ENCODE measurements at places on chromosomes 11 and 22.

- DNase-seq, result no peak
Measured at GRCh38 chr11:129955282-129955681, 47.4 kb downstream of the PRDM10 start.

- DNase-seq, result no peak
Measured at GRCh38 chr22:48100685-48101417, 1338.4 kb downstream of the TBC1D22A start.

GRCh38 chr11:119592642-119593041 lies 136.4 kb downstream of the NECTIN1 start:
- DNase-seq, result no peak

GRCh38 chr11:68092411-68092810 lies 28.8 kb downstream of the CHKA start:
- DNase-seq, result no peak

DNA sequence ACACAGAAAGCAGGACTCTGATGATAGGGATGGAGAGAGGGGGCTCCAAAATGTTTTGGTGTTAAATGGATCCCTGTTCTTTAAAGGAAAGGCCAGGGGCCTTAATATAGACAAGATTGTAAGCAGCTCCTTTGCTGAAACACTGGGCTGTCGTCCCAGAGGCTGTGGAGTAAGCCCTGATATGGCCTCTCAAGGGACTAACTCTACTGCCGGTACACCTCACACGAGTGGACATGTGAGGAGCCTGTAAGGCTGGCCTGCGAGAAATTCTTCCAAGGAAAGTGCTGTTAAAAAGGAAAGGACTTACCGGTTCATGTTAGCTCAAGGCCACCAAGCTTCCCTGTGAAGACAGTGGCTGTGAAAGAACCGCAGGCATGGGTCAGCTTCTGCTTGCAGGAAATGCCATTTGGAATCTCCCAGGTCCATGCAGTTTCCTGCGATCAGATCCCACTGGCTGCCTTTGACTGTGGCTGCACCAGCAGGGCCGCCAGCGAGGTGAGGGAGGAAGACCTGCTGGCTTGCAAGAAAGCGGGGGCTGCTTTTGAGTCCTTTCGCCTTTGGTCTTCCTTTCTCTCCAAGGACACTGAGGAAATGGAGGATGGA lies 106.6 kb downstream of the PRR5L start:
- DNase-seq, result no peak

GRCh38 chr11:134380785-134381184 lies 31.3 kb downstream of the B3GAT1 start:
- DNase-seq, result no peak

DNA sequence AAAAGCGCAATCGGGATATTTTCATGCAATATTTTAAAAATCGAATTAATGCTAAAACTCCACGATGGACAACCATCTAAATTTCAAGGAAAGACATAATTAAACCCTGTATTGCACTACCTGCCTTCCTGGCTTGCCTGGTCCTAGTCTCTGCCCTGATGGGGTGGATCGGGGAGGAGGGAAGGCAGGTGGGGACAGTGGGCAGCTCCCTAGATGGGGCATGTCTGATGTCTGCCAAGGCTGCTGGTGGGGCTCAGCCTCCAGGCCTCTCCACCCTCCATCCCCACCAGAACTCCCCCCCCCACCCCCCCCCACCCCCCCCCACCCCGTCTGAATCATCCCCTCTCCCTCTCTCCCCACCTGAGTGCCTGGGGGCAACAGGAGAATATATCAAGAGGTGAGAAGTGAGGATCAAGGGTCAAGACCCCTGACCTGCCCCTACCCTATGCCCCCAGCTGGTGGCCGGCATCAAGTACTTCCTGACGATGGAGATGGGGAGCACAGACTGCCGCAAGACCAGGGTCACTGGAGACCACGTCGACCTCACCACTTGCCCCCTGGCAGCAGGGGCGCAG lies 650 bp downstream of the CST6 start:
- DNase-seq, result no peak

DNA sequence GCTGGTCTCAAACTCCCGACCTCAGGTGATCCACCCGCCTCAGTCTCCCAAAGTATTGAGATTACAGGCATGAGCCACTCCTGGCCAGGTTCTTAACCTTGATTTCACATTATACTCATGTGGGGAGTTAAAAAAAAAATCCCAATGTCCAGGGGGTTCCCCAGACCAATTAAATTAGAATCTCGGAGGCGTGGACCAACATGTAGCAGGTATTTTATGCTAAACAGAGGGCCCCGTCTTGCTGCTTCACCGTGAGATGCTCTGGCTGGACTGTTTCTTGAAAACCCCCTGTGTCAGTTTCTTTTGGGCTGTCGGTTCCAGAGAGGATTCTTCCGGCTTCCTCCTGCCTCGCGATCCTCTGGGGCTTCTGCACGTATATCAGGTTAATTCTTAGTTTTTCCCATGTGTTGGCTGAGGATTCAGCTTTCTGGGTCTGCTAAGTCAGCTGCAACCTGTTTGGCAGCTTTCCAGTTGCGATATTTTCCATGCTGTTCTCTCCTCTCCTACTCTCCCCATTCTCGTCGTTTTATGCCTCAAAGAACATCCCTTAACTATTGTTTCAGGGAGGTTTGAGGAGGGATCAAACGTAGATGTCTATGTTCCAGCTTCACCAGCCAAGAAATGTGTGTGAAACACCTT lies 50.6 kb upstream of the ACCSL start:
- DNase-seq, result no peak

GRCh38 chr11:13015753-13016152 lies 6.6 kb downstream of the RASSF10 start:
- no peak for DNase-seq

- no peak for DNase-seq
Measured at GRCh38 chr11:124199702-124200101, 16.6 kb downstream of the OR10D3 start.

- DNase-seq, result no peak
Measured at GRCh38 chr11:93608364-93608763, 53.1 kb upstream of the CEP295 start.

DNA sequence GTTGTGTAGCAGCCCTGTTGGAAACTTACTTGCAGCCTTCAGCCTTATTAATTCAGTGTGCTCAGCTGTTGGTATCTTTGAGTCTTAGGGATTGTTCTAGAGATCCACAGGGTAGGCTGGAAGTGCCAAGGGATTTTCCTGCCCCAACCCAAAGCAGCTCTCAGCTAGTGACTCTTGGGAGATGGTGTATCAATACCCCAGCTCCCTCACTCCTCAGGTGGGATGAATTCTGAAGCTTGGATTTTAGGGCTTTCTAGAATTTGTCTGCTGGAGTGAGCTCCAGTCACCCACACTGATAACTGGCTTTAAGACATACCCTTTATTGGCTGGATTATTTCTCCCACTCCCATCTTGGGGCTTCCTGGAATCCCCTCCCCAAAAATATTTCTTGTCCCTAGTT lies 493.0 kb downstream of the MN1 start:
- DNase-seq, result no peak

DNA sequence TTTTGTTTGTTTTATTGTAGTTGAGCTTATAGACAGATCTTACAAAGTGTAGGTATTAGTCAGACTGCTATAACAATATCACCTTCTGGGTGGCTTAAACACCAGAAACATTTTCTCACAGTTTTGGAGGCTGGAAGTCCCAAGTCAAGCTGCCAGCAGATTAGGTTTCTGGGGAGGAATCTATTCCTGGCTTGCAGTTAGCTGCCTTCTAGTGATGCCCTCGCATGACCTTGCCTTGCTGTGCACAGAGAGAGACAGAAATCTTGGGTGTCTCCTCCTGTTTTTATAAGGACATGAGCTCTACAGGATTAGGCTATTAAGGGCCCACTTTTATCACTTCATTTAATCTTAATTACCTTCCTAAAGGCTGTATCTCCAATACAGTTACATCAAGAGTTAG lies 1635.2 kb downstream of the FAM181B start:
- DNase-seq, result no peak

DNA sequence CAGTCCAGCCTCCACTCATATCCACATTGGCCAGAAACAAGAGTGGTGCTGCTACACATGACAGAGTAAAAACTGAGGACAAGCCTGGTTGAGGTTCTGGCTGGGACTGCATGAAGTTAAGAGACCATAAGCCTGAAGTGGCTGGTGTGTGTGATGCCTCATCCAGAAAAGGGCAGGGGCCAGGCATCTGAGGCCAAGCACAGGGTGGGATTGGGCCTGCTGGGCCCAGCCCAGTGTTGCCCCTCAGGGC lies 25.3 kb downstream of the ARVCF start:
- no peak for DNase-seq

DNA sequence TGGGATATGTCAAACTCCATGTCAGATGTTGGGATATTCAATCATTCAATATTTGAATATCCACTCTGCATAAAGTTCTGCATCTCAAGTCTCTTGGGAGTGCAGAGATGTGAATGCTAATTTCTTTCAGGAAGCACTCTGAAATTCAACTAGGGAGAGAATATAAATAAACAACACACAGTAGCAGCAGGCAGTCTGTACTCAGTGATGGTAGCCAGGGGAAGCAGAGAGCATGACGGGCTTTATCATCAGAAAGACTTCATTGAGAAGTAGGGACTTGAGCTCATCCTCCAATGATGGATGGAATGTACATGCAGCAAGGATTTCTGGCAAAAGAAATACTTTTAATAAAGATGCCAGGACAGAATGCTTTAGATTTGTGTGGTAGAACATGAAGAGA lies 9.8 kb upstream of the TEAD1 start:
- DNase-seq, result no peak

DNA sequence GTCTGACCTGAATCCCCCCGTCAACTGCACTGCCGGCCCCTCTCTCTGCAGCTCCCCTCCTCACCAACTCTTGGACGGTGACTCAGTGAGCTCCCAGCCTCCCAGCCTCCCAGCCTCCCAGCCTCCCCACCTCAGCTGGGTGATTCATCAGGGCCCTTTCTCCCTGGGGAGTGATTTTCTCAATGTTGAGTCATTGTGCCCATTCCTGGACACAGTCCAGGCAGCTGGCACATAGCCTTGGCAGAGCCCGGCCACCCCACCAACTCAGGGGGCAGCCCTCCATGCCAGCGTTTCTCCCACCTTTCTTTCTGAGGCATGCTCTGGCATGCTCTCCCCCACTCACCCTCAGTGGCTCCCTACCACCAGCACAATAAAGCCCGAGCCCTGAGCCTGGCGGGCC lies 30.7 kb downstream of the PDE2A start:
- DNase-seq, result no peak

GRCh38 chr22:23157560-23158515 lies 12.6 kb downstream of the RAB36 start:
- DNase-seq, result no peak

GRCh38 chr22:37892566-37893335 lies 13.3 kb upstream of the MICALL1 start:
- DNase-seq, result no peak

DNA sequence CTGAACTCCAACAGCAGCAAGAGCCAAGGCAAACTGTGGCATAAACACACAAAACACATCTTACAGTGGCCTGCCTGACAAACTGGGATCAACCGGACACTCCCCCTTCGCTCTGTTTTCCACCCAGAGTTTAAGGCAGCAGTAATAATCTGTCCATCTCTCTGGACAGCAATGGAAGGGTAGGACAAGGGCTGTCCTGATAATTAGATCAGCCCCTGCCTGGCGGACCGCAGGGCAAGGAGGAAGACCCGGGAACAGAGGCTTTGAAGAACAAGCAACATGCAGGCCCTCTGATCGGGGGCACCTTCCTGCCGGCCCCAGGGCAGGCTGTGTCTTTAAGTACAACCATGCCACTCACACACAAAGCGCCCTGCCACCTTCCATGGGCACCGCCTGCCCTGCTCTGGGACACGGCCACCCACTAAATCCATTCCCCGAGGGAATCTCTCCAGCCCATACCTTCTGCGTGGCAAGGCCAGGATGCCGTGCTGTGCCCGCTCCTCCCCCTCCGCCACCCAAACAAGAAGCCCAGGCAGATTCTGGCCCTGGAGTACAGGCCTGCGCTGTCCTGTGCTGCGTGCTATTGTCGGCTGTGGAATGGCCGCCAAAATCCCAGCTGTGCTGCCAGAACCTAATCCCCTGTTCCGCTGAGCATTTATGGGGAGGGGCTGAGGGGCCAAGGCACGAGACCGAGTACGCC lies 38.8 kb downstream of the NUMA1 start:
- peak; percentile 54 for DNase-seq

DNA sequence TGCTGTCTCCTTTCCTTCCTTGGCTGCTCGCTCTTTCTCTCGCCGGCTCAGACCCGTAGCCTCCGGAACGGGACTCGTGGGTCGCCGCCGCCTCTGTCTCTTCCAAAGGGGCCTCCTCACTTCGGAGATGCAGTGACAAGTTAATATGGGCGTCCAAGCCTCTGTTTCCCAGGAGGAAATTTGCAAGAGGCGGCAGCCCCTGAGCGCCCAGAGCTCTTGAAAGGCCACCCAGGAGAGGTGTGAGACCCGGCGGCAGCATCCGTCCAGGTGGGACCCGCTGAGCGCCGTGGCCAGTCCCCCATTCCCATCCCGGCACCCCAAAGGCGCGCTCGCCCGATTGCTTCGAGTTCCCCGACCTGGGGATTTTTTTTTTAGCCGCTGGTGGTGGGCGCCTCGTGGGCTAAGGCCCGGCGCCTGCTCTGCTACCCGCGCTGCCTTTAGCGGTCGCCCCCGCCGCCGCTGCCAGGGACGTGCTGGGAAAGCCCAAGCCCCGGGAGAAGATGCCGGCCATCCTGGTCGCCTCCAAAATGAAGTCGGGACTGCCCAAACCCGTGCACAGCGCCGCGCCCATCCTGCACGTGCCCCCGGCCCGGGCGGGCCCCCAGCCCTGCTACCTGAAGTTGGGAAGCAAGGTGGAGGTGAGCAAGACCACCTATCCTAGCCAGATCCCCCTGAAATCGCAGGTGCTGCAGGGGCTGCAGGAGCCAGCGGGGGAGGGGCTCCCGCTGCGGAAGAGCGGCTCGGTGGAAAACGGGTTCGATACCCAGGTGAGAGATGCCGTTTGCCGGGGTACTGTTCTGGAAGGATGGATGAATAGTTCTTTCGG lies 772 bp downstream of the NAV2 start:
- DNase-seq, result peak; percentile 9

GRCh38 chr11:2892215-2892966 lies 6.8 kb upstream of the CDKN1C start:
- peak; percentile 49 for DNase-seq

Measured in CD4-positive, alpha-beta memory T cell (primary cell).